ENCODE measurements at places on chromosomes 13 and 19. TPM values are rescaled to one million over a fixed set of nuclear protein-coding genes. Genes with fewer than 3 reads are reported as not detected.

GRCh38 chr13:98420554-98421175 is 156.2 kb downstream of the STK24 start:
- no peak for DNase-seq

DNA sequence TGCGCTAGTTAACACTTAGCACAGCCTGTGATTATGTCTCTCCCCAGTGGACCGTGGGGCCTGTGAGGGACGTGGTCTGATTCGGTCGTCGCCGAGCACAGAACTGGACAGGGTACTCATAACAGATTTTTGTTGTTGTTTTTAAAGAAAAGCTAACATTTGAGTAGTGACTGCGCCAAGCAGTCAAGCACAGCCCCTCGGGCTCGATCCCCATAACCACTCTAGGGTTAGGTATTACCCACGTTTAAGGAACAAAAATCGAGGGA is 805 bp upstream of the PTOV1 start:
- DNase-seq = no peak

Gene ICAM4
- not detected for total RNA-seq

GRCh38 chr19:44702551-44703176 is 3.7 kb downstream of the CEACAM16 start:
- no peak for DNase-seq

- no peak for DNase-seq
Measured at GRCh38 chr19:29323440-29324290, 110.7 kb upstream of the UQCRFS1 start.

DNA sequence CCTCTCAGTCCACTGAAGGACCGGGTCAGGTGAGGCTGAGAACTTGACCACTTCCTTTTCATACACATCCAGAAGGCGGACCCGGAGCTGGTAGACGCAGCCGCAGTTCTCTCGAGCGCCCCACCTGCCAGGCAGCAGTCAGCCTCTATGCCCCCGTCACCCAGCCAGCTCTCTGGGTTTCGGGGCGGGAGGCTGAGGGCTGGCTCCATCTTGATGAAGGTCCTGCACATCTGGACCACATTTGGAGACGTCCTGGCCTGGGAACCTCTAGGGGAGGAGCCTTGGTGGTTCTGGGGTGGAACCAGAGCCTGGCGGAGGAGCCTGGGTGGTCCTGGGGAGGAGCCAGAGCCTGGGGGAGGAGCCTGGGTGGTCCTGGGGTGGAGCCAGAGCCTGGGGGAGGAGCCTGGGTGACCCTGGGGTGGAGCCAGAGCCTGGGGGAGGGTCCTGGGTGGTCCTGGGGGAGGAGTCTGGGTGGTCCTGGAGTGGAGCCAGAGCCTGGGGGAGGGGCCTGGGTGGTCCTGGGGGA is 14.3 kb downstream of the MRPS12 start:
- no peak for DNase-seq

GRCh38 chr13:55091172-55091571 is 2049.5 kb upstream of the PRR20A start:
- DNase-seq = no peak

DNA sequence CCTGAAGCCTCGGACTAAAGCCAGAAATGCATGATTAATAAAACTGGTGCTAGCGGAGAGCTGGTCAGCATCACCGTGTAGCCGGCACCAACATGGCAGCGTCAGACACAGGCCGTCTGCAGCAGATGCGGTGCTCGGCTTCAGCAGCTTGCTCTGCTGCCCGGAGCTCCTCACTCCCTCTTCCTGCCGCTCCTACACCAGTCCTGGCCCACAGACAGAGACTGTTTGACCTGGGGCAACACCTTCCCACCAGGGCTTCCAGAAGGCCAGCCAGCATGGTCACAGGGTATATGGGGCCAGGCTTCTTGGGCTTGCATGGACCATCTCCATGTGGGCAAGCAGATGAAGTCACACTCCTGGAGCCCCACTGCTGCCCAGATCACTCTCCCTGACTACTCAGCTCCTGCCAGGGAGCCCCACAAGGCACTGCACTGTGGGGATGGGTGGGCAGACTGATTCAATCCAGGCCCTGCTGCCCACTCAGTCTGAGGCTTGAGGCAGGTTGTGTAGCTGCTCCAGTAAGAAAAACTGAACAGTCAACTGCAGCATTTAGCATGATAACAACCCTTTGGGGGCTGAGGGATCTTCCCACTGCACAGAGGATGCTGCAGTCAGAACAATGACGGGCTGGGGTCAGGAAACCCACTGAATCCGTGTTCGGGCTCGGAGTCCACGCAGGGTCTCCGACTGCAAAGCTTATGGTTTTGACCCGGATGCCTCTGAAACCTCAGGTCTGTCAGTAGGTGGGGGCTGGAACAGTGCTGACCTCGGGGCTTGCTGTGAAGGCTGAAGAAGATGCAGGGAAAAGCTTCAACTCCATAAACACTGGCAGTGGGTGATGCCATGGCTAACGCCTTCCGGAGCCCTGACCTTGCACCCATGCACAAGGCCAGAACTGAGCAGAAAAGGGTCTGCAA is 45.6 kb downstream of the CEBPG start:
- DNase-seq = no peak

DNA sequence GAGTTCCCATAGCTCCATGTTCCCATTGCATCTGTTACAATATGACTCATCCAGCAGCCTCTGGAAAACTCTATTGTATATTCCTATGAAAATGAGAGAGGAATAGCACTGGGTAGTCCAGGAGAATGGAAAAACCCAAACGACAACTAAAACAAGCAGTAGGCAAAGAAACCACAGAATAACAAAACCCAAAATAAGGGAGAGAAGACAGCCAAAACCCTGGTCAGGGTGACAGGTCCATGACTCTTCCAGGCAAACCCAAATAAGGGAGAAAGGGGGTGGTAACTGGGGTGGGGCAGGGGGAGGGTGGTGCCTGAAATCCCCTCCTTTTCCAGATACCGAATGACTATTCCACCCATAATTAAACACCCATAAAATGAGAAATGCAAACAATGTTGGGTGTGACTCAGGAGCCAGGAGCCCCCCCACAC is 4.0 kb upstream of the ZNF8 start:
- DNase-seq = no peak

GRCh38 chr13:66829803-66830202 is 400.3 kb downstream of the PCDH9 start:
- no peak for DNase-seq

Gene CKM
- not detected for total RNA-seq

Data from progenitor cell of endocrine pancreas (in vitro differentiated cells).